ENCODE measurements at places on chromosomes 2 and 18.

- DNase-seq, result no peak
Observed at GRCh38 chr18:34707670-34708069, 2.4 kb upstream of the DTNA start.

DNA sequence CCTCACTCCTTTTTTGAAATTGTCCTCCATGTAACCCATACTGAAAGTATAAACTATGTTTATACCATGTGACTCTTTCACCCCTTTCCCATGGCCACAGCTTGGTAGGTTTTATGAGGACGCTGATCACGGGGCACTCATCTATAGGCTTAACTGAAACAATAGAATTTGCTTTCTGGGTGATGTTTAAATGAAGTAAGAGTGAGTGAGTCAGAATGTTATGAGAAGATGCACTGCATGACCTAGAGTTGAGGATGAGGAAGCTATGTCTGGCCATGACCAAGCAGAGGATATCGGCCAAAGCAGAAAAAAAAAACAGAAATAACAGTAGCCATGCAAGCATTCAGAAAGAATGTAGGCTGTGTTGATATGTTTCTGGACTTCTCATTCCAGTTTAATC is 34.9 kb downstream of the SCN1A start:
- DNase-seq, result no peak

GRCh38 chr2:239660390-239661230 is 259.8 kb upstream of the HDAC4 start:
- DNase-seq, result no peak

- no peak for DNase-seq
Observed at GRCh38 chr18:60391571-60392226, 19.1 kb upstream of the MC4R start.

GRCh38 chr2:176137252-176137580 is 7.7 kb downstream of the HOXD8 start:
- DNase-seq, result no peak

All from NCI-H187 treated with DMSO at 0.1 percent for 48 hours (cell line).